SW480 (cell line): ENCODE measurements at places on chromosomes 1 and 21.

GRCh38 chr1:64537942-64538341, 68.0 kb downstream of the CACHD1 start:
- no peak for DNase-seq

DNA sequence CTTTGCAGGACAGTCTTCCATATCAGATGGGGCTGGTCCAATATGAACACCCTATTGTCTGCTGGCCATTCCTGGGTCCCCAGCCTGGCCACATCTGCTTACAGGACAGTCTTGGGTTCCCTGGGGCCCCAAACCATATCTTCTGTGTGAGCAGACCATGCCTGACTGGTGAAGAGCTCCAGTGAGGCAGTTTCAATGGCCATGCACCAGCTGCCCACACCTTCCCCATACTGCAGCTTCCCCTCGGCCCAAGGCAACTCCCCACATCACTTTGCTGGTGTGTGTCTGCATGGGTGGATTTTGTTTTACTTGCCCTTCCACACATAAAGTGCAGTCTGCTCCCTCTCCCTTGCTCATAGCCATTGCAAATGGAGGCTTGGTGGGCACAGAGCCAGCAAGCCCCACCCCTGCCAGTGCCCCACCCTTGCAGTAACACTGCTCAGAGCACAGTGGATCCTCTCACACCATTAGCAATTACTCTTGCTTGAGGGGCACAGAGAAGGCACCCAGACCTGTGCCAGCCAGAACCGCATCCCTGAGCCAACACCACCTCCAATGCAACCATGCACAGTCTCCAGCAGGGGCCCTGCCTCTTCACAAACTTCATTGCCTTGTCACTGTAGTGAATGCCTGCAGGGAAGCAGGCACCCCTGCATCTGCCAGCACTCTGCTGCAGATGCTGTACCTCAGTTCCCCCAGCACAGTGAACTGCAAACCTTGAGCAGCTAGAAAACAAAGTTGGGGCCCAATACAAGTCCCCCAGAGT, 474.5 kb upstream of the BEND5 start:
- DNase-seq = no peak

DNA sequence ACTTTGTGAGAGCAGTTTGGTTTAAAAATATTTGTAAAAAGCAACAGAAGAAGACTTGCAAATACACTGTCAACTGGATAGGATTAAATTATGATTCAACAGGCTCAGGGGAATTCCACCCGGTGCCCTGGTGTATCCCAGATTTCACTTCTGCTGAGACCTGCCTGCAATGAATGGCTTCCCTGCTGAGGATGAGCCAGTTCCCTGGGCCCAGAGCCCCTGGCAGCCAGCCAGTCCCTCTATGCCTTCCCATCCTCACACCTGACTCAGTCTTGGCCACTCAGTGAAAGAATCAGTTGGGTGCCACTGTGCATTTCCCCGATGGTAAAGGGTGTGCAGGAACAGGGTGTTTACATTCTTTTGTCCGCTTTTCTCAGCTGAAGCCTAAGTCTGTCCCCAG, 64.4 kb downstream of the KCTD3 start:
- peak; percentile 3 for DNase-seq

- peak; percentile 95 for DNase-seq
These were observed 26.8 kb downstream of the UMODL1 start for GRCh38 chr21:42097860-42098454.

- DNase-seq = no peak
These were observed 2.3 kb downstream of the OBSCN start for GRCh38 chr1:228210076-228210651.

- no peak for DNase-seq
These were observed 2.7 kb downstream of the GOLT1A start for GRCh38 chr1:204211046-204211445.

DNA sequence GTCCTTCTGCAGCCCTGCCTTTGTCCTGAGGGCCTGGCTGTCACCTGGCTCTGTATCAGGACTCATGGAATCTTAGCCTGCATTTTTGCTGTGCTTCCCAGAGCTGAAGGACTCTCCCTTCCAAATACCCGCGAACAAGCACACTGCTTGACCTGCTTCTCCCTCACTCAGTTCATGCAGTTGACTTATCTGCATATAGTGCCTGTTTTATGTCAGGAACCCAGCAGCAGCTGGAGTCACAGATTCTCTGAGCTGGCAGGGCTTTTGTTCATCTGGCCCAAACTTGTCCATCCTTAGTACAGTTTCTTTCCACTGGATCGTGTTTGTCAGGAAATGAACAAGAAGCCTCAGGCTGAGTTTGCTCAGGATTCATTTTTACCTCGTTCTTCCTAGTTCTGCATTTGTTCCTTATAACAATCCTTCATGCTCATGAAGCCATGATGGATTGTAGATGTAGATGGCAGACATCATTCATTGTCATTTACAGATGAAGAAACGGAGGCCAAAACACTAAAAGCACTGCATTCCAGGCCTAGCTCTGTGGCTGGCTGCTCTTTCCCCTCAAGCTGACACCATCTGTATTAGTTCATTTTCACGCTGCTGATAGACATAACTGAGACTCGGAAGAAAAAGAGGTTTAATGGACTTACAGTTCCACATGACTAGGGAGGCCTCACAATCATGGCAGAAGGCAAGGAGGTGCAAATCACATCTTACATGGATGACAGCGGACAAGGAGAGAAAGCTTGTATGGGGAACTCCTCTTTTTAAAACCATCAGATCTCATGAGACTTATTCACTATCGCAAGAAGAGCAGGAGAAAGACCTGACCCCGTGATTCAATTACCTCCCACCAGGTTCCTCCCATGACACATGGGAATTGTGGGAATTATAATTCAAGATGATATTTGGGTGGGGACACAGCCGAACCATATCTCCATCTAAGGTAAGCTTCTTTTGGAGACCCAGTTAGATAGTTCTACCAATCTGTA, 150.9 kb downstream of the HIVEP3 start:
- no peak for DNase-seq

DNA sequence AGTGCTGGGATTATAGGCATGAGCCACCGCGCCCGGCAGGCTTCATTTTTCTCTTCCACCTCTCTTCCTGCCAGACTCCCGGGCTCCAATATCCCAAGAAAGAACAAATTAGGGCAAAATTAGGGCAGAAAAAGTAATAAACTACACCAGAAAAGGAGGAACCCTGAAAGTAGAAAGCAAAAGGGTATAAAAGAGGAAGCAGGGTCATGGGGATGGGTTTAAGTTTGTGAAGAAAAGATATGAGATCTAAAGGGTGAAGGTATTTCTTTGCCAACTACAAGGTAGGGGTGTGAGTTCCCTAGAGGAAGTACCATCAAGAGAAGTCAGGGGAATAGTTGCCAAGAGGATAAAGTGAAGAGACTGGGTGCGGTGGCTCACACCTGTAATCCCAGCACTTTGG, 9.9 kb downstream of the PTPN22 start:
- no peak for DNase-seq
